ENCODE measurements at places on chromosomes 11 and 22.

GRCh38 chr11:26028393-26028911 is 303.5 kb upstream of the ANO3 start:
- no peak for DNase-seq

GRCh38 chr11:10653946-10654810 is 39.4 kb downstream of the IRAG1 start:
- no peak for DNase-seq

GRCh38 chr11:91967691-91968045 is 256.9 kb upstream of the FAT3 start:
- no peak for DNase-seq

- no peak for DNase-seq
Measured at GRCh38 chr22:42670921-42671709, 21.9 kb upstream of the CYB5R3 start.

- DNase-seq = no peak
Measured at GRCh38 chr11:44600839-44601383, 35.4 kb downstream of the CD82 start.

GRCh38 chr11:121533601-121534000 is 80.8 kb upstream of the SORL1-AS1 start:
- DNase-seq = no peak

DNA sequence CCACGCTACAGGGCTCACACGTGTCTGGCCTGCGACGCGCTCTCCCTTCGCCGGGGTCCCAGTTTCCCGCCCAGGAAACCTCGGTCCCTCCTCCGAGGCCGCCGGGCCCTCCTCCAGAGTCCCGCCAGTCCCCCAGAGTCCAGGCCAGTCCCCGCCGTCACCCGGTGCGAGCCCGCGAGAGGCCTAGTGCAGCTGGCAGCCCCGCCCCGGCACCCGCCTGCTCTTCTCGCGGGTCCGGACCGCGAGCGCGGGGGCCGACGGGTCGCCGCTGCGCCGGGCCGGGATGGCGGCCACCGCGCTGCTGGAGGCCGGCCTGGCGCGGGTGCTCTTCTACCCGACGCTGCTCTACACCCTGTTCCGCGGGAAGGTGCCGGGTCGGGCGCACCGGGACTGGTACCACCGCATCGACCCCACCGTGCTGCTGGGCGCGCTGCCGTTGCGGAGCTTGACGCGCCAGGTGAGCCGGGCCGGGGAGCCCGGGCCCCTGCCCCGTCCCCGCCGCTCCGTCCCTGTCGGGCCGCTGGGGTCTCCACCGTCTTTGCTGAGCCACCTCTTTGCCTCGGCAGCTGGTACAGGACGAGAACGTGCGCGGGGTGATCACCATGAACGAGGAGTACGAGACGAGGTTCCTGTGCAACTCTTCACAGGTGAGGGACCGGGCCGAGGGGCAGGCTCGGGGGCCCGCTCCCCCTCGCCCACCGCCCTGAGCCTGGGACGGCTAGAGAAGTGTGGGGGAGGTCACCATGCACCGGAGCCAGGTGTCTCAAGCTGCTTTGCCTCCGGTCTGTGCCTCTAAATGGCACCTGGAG is at the start of gene PTPMT1:
TSS of gene PTPMT1 (plus strand) at position 260 of the 809 bp plus-strand sequence. CDS start at position 284, 24 bp downstream.
- DNase-seq = no peak

DNA sequence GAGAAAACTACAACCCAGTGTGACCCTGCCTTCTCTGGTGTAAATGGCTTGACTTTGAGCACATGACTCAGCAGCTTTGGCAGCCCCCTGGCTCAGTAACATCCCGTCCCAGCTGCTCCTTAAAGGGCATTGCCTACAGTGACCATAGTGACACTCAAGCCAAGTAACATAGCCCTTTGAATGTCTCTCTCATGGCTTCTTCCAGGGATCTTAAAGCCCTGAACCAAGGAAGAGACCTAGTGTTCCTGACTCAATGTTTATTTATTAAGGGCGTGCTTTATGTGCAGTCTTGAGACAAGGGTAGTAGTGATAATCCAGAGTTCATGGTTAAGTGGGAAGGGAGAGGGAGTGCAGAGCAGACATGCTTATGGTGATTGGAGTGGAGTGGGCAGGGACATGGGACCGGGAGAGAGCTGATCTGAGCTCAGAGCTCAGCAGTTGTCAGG is 125.7 kb downstream of the PARVA start:
- DNase-seq = no peak

GRCh38 chr11:10305964-10306918 is 1.4 kb downstream of the ADM start:
- DNase-seq = no peak

DNA sequence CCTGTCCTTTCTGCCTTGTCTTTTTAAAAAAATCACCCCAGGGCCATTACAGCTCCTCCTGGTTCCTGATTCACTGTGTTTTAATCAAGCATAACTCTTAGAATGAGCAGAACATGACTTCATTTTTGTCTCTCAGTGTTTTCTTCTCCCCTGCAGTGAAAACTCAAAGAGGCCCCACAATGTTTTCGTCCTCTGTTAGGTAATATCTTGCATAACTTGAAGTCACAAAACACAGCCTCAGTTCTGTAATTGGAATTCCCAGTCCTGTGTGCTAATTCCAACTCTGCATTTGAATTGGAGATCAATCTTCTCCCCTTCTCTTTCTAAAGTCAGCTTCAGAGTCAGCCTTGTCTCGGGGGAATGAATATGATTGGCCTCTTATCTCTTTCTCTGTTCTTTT is 186.5 kb upstream of the NAV2 start:
- no peak for DNase-seq

DNA sequence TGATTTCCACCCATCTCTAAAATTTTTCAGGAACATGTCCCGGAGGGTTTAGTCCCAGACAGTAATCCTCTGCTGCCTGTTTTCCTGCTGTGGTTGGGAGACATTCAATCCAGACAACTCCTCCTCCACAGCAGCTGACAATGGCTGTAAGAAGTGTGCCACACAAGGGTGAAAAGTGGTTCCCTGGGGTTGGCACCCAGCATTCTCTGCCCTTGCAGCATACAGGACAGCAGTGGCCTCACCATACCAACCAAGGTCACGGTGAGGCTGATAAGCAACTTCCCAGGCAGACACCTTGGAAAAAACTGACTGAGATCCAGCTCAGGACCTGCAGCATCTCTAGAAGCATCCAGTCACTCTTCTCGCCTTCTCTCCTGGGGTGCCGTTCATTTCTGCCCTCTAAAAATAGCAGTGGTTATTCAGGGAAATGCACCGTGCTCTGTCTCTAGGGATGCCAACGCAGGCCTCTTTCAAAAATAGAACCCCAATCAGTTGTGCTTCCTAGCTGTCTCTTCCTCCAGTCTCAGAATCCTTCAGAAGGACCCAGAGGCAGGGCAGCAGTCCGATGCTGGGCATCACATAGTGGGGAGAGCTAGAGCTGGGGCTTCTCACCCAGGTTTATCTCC is 241.0 kb downstream of the TENM4 start:
- DNase-seq = no peak

GRCh38 chr22:47407461-47408025 is 645.1 kb downstream of the TBC1D22A start:
- no peak for DNase-seq
